ENCODE measurements at places on chromosomes 6 and 20.
A peak's percentile ranks its signal among the peaks of the same experiment; 100 is the strongest.

- no peak for DNase-seq
These were observed 592.3 kb downstream of the FRK start for GRCh38 chr6:115468272-115469005.

DNA sequence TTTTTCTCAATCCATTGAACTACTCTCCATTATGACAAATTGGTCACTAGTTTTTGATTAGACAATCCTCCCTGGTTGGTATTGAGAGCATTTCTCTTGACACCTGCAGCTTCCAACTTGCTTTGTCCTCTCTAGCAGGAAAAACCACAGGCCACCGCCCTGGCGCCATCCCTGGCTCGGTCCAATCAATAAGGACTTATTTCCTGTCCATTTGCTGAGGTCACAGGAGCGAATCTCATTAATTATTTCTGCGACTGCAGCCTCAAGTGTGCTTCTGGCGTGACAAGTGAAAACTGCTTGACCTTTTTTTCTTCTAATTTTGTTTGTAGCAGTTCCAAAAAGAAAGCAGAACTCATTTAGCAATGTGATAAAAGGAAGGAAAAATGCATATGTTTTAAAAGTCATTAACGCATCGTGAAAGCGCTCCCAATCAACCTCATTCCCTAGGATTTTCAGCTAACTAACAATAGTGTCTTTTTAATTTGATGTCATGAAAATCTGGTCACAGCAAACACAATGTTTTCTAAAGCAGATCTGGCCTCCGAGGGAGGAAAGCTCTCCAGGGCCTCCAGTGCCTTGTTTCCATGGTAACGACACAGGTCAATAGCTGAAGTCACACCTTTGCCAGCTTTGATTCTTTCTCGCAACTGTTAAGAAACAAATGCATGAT is 39.0 kb upstream of the BEND3 start:
- DNase-seq = no peak

GRCh38 chr20:41080866-41081265 is 52.2 kb downstream of the TOP1 start:
- DNase-seq = no peak

DNA sequence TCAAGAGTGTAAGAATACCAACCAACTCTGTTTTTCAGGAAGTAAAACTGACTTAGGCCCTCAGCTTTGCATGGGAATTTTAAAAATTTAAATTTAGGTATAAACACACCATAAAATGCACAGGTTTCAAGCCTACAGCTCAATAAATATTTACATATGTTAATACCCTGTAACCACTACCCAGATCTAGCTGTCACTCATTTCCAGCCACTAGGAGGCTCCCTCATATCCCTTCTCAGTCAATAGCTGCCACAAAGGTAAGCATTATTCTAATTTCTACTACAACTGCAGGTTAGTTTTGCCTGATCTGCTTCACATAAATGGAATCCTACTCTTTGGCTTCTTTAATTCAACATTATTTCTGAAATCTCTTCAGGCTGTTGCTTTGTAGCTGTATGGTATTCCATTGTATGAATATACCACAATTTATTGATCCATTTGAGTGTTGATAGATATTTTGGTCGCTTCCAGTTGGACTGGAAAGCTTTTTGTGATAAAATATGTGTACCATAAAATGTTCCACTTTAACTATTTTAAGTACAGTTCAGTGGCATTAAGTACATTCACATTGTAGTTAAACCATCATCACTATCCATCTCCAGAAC is 32.5 kb upstream of the MEI4 start:
- DNase-seq = no peak

DNA sequence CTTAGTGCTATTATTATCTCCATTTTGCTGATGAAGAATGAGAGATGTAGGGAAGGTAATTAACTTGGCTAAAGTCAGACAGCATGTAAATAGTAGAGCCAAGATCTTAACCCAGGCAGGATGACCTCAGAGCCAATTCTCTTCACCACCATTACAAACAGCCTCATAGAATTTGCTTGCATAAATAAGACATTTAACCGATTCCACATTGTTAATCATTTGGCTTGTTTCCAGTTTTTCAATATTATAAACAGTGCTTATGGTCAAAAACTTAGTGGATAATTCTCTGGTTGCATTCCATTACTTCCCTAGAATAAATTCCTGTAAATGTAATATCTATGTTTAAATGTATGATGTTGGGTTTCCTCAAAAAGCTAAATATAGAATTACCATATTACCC is 19.1 kb upstream of the PRDM1 start:
- peak; percentile 12 for DNase-seq

GRCh38 chr20:19251958-19252357 is 39.5 kb downstream of the SLC24A3 start:
- DNase-seq = no peak

DNA sequence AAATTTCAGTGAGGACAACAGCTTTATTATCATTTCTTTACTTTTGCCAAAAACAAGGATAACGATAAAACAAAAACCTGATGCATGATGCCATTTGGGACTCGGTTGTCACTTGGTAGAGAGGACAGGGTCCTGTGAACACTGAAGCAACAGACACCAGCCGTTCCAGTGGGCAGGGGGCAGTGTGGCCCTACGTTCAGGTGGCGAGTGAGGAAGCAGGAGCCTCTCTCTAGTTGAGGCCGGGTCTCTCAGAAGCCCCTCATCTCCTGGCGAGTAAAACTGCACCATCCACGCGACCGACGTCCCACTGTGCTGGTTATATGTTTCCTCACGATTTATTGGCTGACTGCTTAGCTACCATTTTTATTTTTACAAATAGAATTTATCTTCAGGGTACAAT is 231.6 kb downstream of the THBS2 start:
- DNase-seq = peak; percentile 53

DNA sequence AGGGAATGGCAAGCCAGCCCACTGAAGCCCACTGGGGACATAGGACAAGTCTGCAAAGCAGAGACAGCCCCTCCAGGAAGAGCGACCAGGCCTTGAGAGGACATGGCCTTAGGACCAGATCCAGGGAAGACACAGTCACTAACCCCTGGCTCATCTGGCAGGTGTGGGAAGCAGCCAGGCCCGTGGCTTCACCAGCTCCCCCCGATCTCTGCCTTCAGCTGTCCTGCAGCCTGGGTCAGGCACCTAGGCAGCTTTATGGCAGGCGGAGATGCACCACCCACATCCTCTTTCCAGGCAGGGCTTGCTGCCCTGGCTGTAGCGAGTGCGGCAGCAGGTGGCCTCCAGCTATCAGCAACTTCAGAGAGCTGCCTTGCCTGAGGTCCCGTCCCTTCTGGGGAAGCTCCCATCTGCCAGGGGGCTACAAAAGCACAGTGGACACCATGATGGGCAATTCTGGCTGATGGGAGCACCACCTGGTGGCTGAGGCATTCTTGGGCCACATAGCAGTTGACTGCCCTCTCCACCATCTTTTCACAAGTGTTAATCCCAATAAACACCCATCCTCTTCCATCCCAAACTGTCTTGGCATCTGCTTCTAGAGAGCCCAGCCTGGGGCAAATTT is 85.8 kb downstream of the DZANK1 start:
- DNase-seq = no peak

- DNase-seq = no peak
These were observed 49.5 kb upstream of the SMIM28 start for GRCh38 chr6:138328210-138328609.

DNA sequence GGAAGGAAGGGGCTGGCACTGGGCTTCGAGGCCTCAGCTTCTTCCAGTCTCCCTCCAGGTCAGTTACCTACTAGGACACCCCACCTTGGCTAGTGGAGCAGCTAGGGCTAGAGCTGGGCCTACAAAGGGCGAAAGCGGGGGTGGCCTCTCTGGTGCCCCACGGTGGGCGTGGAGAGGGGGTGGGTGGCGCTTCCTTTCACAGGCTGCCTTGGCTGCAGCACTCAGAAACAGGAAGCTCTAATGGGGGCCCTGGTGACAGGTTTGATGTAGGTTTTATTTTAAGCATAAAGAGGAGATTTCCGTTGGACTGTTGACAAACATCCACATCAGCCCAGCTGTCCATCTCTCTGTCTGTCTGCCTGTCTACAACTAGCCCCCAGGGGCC is 13.4 kb downstream of the FAM110A start:
- no peak for DNase-seq

DNA sequence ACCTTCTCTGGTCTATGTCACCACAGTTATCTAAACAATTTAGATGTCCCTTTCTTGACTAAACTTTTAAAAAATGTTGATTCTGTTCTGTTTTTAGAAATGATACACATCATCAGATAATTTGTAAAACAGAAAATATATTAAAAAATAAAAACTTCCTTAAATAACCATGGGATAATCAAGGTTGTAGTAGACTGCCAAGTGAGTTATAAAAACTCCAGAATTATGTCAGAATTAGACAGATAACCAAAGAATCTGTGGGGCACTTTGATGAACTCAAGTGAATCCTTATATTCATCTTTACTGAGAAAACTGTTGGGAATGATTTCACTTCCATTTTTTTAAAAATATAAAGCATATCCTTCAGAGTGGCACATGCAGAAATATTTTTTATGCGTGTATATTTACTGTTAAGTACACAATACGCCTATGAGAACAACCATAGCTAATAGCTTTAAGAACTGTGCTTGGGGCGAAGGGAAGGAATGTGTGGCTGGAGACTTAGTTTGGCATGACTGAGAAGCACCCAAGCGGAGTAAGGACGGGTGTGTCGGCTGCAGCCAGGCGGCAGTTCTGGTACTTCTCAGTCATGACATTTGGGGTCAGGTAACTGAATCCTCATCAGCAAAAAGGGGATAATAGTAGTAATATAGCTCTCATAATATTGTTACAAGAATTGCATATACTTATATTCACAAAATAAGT is 604.7 kb upstream of the CITED2 start:
- no peak for DNase-seq

DNA sequence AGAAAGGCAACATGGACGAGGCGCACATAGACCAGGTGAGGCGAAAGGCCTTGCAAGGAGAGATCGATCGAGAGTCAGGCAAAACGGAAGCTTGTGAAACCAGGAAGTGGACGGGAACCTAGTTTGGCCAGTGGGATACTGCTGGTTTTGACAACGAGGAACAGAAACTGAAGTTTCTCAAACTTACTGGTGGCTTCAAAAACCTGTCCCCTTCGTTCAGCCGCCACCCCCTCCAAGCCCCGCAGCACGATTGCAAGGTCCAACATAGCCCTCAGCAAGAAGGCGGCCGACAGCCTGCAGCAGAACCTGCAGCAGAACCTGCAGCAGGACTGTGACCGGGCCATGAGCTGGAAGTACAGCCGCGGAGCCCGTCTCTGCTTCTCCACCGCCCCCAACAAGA is 238.0 kb downstream of the KHDC1L start:
- no peak for DNase-seq

- no peak for DNase-seq
These were observed 410.0 kb upstream of the JAG1 start for GRCh38 chr20:11083841-11084240.

All from esophagus muscularis mucosa (tissue), 4 donors.